ENCODE measurements at places on chromosomes 6 and 20.

GRCh38 chr6:89643406-89643805 lies 4.9 kb upstream of the LYRM2 start:
- DNase-seq, result no peak

GRCh38 chr6:113129991-113130390 lies 727.2 kb upstream of the MARCKS start:
- DNase-seq, result no peak

DNA sequence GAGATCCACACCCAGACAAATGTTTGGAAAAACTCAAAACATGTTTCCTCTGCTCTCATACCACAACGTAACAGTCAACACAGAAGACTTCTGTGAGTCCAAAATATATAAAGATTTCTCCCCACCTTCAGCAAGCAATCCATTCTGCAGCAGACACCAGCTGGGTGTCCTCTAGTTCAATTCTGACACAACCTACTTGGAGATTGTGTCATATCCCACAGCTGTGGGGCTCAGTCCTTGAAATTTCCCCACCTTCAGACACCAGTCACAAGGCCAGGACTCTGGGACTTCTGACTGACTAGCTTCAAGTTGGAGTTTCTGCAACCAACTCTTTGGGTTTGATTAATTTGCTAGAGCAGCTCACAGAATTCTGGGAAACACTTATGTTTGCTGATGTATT lies 244.8 kb upstream of the CDYL start:
- DNase-seq, result no peak

DNA sequence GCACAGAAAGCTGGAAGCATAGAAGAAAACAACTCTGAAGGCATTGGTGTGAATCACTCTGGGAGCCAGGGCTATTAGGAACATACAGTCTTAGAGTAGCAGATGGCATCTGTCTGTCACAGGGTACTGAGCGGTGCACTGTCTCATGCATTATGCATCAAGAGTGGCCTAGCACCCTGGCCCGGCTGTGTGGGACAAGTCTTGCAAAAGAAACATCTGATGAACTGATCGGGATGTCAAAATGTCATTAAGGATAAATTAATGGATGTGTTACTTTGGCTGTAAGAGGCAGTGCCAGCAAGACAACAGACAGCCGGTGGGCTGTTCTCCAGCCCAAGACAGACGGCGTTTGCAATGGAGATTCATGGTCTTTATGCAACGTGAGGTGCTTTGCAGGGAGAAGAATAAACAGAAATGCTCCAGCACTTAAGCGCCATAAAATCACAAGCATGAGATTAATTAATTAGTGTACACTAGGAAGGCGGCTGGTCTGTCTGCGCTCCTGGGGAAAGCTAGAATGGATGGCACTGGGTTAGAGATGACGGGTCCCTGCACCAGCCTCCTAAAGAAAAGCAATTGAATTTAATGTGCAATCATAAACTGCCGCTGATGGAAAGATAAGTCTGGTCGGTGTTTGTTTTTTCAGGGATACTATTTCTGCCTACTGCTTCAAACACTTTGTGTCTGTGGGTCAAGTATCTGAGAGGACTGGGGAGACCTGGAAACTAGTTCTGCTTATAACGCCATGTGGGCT lies 600.6 kb upstream of the CHD6 start:
- no peak for DNase-seq

Data from activated T-cell treated with anti-CD3 and anti-CD28 coated beads for 48 hours (primary cell).